ENCODE measurements at places on chromosomes 13 and 19. TPM values are rescaled to one million over a fixed set of nuclear protein-coding genes. Genes with fewer than 3 reads are reported as not detected.

The IQCN gene
- polyA plus RNA-seq: 3.7 TPM

The CSNK1G2 gene
- 44.5 TPM for polyA plus RNA-seq

The ZNF439 gene
- 18.5 TPM for polyA plus RNA-seq

The HRC gene
- 9.2 TPM for polyA plus RNA-seq

The GRIK5 gene
- 4.6 TPM for polyA plus RNA-seq

The PGLYRP2 gene
- polyA plus RNA-seq: not detected

The FPR2 gene
- 0.22 TPM for polyA plus RNA-seq

The KCNRG gene
- polyA plus RNA-seq: 7.4 TPM

The IFNL1 gene
- not detected for polyA plus RNA-seq

The ANKLE1 gene
- polyA plus RNA-seq: 1.7 TPM

The ZNF701 gene
- 19.2 TPM for polyA plus RNA-seq

The KCNJ14 gene
- 1.2 TPM for polyA plus RNA-seq

The NALCN gene
- polyA plus RNA-seq: 0.90 TPM

The RASA3 gene
- 12.2 TPM for polyA plus RNA-seq

The IZUMO2 gene
- polyA plus RNA-seq: 0.87 TPM

The SYCN gene
- polyA plus RNA-seq: not detected

The NLRP11 gene
- 0.04 TPM for polyA plus RNA-seq

The MYBPC2 gene
- 0.08 TPM for polyA plus RNA-seq

The GAPDHS gene
- polyA plus RNA-seq: not detected

The NUP58 gene
- polyA plus RNA-seq: 70.8 TPM

The PRR20A gene
- polyA plus RNA-seq: not detected

The CYP4F2 gene
- polyA plus RNA-seq: not detected

The OR1M1 gene
- polyA plus RNA-seq: not detected

The PRKCG gene
- 0.46 TPM for polyA plus RNA-seq

The TNFRSF19 gene
- 106 TPM for polyA plus RNA-seq

The ZNF43 gene
- polyA plus RNA-seq: 44.8 TPM

The HNRNPA1L2 gene
- 26.3 TPM for polyA plus RNA-seq

The LAIR2 gene
- 0.38 TPM for polyA plus RNA-seq

The S1PR4 gene
- polyA plus RNA-seq: 2.2 TPM

The MUC16 gene
- 0.09 TPM for polyA plus RNA-seq

The EPSTI1 gene
- 11.8 TPM for polyA plus RNA-seq

The PEPD gene
- 43.1 TPM for polyA plus RNA-seq

The ZNF790 gene
- 14.8 TPM for polyA plus RNA-seq

The ZNF570 gene
- 6.5 TPM for polyA plus RNA-seq

The C13orf42 gene
- polyA plus RNA-seq: not detected

The CEACAM20 gene
- polyA plus RNA-seq: not detected

The SLC25A41 gene
- polyA plus RNA-seq: 0.47 TPM

The DHX34 gene
- polyA plus RNA-seq: 10.5 TPM

The THSD8 gene
- polyA plus RNA-seq: 7.3 TPM

The ZNF729 gene
- polyA plus RNA-seq: 0.10 TPM

The ZIC5 gene
- polyA plus RNA-seq: not detected

The ZNF579 gene
- 11.0 TPM for polyA plus RNA-seq

The S1PR2 gene
- polyA plus RNA-seq: 37.2 TPM

The CD209 gene
- polyA plus RNA-seq: 3.3 TPM

The RAB20 gene
- polyA plus RNA-seq: 23.2 TPM

Measured in right lung (tissue), 10 donors.